ENCODE measurements at places on chromosomes 7 and 10.

- DNase-seq = no peak
Measured at GRCh38 chr10:43305876-43306275, 39.0 kb upstream of the RASGEF1A start.

DNA sequence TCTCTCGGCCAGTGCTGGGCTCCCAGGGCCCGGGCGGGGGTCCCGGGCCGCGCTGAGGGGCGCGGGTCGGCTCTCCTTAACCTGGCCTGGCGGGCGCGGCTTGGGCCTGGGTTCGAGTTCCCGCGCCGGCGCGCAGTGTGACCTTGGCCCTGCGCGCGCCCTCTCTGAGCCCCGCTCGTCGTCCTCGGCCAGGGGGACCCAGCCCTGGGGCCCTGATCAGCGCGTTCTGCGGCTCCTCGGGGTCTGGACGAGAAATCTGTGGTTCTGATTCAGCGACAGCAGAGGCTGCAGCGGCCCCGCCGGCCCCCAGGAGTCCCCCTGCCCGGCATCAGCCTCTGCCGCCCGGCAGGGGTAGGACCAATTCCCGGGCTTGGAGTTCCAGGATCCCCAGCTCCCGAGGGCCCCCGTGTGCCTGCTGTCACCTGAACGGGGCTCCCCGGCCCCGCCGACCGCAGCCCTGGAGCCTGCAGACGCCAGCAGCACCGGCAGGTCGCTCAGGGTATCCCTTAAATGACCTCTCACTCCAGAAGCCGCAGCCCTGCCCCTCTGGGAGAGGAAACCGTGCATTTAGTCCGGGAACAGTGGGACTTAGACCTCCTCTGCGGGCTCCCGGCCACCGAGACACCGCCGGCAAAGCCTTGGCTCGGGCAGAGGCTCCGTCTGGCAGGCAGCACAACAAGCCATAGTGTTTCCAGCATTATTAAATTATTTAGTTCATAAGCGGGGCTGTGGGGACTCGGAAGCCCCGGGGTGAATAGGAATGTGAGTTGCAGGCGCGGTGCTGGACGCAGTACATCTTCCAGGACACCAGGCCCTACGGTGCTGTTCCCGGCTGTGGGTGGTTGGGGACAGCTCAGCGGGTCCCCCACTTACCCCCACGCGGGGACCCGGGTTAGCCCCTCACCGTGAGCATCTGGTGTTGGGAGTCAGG is 572 bp downstream of the CHST12 start:
- no peak for DNase-seq

DNA sequence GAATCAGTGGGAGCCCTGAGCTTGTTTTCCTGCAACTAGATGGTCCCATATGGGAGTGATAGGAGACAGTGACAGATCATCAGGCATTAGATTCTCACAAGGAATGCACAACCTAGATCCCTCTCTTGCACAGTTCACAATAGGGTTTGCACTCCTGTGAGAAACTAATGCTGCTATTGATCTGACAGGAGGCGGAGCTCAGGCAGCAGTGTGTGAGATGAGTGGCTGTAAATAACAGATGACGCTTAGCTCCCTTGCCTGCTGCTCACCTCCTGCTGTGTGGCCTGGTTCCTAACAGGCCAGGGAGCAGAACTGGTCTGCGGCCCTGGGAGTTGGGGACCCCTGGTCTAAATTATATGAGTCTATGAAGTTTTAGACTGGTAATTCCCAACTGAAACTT is 3.9 kb downstream of the MIOS start:
- no peak for DNase-seq

DNA sequence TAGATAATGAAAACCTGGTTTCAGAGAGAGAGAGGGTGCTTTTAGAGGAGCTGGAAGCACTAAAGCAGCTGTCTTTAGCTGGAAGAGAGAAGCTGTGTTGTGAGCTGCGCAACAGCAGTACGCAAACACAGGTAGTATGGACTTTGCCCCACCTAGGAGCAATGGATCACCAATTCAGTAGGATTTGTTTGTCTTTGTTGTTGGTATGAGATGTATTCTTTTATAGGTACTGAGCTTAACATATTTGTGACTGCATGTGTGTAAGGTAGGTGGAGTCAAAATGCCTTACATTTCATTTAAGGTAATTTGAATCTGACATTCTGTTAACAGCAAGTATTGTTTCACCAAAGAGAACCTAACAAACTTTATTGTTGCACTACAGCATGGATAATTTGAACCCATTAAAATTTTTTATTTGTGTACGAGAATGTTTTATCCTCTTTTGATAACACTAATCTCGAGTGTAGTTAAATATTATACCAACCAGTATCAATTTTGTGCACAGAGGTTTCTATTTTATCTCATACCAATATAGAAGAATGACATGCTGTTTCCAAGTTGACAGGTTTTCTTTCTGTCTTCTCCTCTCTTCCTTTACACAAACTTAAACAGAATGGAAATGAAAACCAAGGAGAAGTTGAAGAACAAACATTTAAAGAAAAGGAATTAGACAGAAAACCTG is 92.1 kb downstream of the CYP51A1 start:
- no peak for DNase-seq

DNA sequence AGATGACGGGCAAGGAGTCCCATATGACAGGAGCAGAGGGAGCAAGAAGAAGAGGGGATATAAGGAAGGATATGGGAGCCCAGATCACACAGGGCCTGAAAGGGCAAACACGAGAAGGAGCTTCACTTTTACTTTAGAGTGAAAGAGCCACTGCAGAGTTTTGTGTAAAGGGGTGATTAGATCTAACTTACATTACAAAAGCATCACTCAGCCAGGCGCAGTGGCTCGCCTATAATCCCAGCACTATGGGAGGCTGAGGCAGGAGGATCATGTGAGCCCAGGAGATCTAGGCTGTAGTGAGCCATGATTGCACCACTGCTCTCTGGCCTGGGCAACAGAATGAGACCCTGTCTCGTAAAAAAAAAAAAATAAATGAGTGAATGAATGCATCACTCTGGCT is 91.1 kb downstream of the MPP7 start:
- no peak for DNase-seq

DNA sequence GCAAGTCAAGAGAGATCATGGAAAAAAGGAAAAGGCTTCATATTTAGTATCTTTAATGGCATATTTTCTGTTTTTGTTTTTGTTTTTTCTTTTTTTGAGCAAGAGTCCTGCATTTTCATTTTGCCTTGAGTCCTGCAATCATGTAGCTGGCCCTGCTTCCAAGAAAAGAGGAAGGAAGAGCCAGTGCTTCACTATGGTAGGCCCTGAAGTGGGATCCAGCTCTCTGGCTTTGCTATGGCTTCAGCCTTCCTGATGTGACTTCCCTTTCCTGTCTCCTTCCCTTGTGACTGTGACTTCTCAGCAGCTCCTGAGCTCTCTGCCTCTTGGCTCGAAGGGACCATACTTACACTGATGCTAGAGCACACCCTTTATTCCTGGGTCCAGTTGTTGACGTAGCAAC is 512.3 kb downstream of the INHBA start:
- no peak for DNase-seq

- DNase-seq = no peak
Measured at GRCh38 chr7:109901926-109902325, 1189.0 kb upstream of the LRRN3 start.

- no peak for DNase-seq
Measured at GRCh38 chr7:26629696-26630095, 234.7 kb downstream of the SKAP2 start.

GRCh38 chr10:131860806-131861440 is 39.9 kb upstream of the PPP2R2D start:
- no peak for DNase-seq
